Activated naive CD8-positive, alpha-beta T cell treated with anti-CD3 and anti-CD28 coated beads for 36 hours (primary cell): ENCODE measurements at places on chromosomes 16 and 17. TPM values are rescaled to one million over a fixed set of nuclear protein-coding genes. Genes with fewer than 3 reads are reported as not detected.

- no peak for DNase-seq
These were observed 30.4 kb downstream of the RAI1 start for GRCh38 chr17:17711641-17712162.

- peak; percentile 57 for DNase-seq
These were observed 7.1 kb upstream of the FTSJ3 start for GRCh38 chr17:63834431-63835166.

The HSF4 gene
- total RNA-seq, result 9.3 TPM

DNA sequence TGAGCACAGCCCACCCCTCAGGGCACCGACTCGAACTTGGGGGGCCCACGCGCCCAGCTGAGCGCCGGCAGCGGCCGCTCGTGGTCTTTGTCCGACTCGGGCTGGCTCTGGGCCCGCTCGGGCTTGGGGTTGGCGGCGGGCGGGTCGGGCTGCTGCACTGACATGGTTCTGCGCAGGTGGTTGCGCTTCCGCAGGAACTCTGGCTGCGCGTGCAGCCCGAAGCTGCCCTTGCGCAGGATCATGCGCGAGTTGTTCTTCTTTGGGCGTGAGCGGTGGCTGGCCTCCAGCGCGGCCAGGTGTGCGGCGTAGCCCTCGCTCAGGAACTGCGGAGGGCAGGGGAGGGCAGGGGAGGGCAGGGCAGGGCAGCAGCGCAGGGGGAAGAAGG, 11.1 kb downstream of the PIMREG start:
- peak; percentile 44 for DNase-seq

- no peak for DNase-seq
These were observed 46.0 kb downstream of the YPEL2 start for GRCh38 chr17:59377410-59377809.

DNA sequence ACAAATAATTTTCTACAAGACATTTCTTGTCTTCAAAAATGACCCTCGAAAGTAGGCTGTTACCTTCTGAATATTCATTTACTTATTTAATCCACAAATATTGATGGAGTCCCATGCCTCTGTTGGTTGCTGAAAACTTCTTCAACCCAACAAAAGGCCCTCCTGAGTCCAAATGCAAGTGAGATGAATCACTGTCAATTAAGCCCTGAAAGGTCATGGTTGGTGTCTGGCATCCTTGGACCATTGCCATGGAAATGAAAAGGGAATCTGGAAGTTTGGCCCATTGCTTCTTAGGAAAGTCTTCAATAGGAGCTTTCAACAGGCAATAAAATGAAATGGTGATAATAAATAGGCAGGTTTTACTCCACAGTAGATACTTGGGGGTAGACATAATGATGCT, 364.7 kb upstream of the DYNLRB2 start:
- no peak for DNase-seq

DNA sequence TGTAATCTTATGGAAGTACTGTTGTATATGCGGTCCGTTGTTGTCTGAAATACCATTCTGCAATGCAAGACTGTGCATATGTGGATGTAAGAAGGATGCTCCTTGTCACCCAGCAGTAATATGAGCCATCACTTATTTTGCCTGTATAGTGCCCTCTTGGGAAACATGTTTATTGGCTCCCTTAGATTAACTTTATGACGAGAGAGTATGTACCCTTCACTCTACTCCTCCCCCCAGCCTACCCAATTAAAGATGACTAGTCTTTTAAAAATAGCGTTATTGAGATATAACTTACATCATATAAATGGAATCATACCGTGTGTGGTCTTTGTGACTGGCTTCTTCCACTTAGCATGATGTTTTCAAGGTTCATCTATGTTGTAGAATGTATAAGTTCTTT, 33.6 kb downstream of the FTO start:
- DNase-seq, result no peak

- DNase-seq, result peak; percentile 57
These were observed 16.3 kb upstream of the AURKB start for GRCh38 chr17:8226536-8227237.

DNA sequence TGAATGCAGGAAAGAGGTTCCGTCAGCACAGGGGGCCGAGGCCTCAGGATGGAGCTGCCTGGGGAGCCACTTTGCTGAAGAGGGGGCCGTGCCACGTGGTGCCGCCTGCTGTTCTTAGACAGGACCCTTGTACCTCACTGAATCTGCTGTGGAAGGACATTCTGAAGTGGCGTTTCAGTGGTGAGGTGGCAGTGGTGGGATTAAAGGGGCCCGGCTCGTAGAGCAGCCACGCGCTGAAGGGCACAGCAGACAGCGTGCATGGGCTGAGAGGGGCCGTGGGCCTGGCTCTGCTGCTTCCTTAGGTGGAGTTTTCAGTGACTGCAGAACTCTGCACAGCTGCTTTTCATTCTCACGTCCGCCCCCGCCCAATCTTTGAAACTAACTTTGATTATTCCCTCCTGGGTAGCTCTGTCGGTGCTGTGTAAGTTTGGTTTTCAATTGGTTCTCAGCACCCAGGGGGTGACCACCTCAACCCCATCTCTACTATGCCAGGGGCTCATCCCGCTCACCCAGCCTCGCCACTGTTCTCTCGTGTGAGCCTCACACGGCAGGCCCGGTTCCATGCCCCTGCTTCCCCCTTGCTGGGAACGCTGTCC, 70.3 kb downstream of the SEC14L1 start:
- no peak for DNase-seq

DNA sequence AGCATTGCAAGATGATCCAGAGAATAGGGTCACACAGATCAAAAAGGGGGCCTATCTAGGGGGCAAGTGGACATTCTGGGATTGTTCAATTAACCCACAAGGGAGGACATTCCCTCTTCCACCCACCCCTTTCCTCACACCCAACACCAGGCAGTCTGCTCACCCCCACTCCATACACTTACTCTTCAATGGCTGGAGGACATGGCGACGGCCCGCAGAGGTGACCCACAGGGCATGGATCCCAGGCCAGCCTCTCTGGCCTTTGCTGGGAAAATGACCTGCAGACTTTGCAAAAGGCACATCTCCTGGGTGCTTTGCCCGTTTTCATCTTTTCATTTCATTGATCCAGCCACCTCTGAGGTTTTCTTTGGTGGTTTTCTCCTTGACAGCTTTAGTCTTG, 1.7 kb upstream of the CACNG5 start:
- no peak for DNase-seq

The KRTAP9-4 gene
- total RNA-seq, result not detected

The SEZ6L2 gene
- 0.32 TPM for total RNA-seq

The ZCCHC14 gene
- total RNA-seq, result 5.5 TPM

GRCh38 chr17:55673743-55674506, 48.7 kb downstream of the TMEM100 start:
- no peak for DNase-seq

- DNase-seq, result no peak
These were observed 7.6 kb upstream of the BEAN1 start for GRCh38 chr16:66419527-66419926.

The SPDYE4 gene
- total RNA-seq, result not detected

The TEKT5 gene
- total RNA-seq, result not detected

DNA sequence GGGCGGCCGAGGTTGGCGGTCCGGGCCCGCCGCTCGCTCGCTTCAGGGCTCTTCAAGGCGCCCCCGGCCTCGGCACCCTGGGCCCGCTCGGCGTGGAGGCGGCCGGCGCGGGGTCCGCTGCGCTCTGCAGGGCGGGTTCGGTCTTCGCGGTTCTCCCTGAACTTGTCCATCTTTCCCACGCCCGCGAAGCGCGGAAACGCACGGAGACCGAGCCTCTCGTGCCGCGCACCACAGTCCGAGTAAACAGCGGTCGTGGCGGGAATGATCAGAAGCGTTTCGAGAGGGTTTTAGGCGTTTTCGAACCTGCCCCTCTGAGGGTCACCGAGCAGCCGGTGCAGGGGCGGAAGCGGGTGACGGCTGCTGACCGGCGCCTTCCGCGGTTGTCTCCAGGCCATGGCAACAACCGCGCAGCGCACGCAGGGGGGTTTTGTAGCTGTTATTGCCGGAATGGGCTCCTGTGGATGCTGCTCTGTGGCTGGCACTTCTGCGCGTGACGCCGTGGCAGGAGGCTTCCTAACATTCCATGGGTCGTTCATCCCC, 414 bp downstream of the NARF start:
- no peak for DNase-seq

GRCh38 chr17:51381262-51381661, 120.9 kb downstream of the UTP18 start:
- no peak for DNase-seq

GRCh38 chr17:80881306-80881705, 110.3 kb upstream of the CHMP6 start:
- no peak for DNase-seq

The SCGB1C2 gene
- total RNA-seq, result not detected

- no peak for DNase-seq
These were observed 8.4 kb upstream of the CA4 start for GRCh38 chr17:60141111-60142018.

DNA sequence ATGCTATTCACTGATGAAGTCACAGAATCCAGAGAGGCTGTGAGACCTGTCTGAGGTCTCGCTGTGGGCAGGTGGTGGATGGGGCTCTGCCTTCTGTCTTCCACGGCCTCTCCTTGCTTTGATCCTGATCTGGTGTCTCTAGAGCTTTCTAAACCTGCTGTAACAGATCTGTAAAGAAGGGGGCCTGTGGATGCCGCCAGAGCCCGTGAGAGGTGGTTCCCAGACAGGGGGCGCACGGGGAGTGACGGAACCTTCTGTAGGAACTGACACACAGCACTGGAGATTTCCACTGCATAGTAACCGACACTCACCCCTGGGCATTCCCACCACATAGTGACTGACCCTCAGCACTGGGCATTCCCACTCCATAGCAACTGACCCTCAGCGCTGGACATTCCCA, 16.0 kb downstream of the CBFA2T3 start:
- DNase-seq, result no peak

DNA sequence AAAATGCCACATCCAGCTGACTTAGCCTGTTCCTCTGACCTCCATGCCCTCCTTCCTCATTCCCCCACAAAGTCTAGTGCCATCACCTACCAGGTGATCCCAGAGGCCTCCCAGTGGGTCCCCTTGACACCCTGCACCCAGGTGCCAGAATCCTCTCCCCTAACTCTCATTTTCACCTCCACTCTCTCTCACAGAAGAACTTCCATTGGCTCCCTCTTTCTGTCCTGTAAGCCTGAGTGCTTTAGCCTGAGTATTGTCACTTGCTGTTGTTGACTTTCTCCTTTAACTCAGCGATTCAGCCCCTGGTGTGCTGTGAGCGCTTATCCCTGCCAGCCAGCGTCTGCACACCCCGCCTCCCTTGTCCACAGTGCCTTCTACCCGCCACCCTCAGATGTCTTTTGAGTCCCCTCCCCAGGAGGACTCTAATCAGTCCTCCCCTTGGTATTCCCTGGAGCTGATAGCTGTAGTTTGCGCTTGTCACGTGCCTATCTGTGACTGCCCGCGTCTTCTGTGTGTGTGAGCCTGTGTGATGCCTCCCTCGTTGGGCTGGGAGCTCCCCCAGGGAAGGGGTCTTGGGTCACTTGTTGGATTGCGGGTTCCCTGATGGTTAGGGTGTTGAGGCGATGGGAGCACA, 31.9 kb downstream of the ARHGAP23 start:
- no peak for DNase-seq

The KLHDC4 gene
- total RNA-seq, result 77.5 TPM

The SLC35G6 gene
- not detected for total RNA-seq
